ENCODE measurements at places on chromosomes 7 and 10. TPM values are rescaled to one million over a fixed set of nuclear protein-coding genes. Genes with fewer than 3 reads are reported as not detected.

GRCh38 chr7:20793694-20794394 lies 7.2 kb upstream of the SP8 start:
- peaks cover 90% of the 10 kb centered on the region for H3K27me3 ChIP-seq
- H3K4me3 ChIP-seq: no peak overlapping the region
- no peak overlapping the region for H3K27ac ChIP-seq
- H3K36me3 ChIP-seq: no peaks in the 10 kb centered on the region

DNA sequence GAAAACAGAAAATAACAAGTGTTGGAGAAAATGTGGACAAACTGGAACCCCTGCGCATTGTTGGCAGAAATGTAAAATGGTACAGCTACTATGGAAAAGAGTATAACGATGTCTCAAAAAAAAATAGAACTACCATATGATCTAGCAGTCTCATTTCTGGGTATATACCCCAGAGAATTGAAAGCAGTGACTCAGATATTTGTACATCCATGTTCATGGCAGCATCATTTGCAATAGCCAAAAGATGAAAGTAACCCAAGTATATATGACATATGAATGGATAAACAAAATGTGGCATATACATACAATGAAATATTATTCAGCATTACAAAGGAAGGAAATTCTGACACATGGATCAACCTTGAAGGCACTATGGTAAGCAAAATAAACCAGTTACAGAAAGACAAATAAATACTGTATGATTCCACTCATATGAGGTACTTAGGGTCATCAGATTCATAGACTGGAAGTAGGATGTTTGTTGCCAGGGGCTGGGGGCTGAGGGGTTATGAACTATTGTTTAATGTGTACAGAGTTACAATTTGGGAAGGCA lies 4.9 kb downstream of the NRCAM start:
- peaks cover 18% of the 10 kb centered on the region for H3K4me1 ChIP-seq
- H3K4me3 ChIP-seq: no peak overlapping the region
- H3K27ac ChIP-seq: no peak overlapping the region
- peaks cover 7% of the 10 kb centered on the region for H3K27me3 ChIP-seq
- DNase-seq: no peak

DNA sequence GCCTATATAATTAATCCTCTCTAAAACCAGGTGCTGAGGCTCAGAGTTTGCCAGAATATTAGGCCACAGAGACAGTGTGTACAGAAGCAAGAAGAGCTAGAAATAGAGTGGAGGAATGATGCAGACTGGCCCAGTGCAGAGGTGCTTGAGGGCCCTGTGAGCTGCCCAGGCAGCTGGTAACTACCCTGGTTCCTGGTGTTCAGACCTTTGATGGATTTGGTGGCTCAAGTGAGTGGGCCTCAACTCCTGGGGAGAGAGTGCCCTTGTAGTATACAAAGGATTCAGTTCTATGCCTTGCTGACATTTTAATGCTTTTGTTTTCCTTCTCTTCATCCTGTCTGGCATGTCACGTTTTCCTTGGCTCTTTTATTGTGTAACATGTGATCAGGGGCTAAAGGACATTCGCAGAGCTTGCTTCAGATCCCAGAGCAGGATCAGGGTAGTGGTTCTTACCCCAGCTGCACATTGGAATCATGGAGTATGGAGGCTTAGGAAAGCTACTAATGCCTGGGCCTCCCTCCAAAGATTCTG lies 20.0 kb downstream of the LRRC4 start:
- H3K36me3 ChIP-seq: no peaks in the 10 kb centered on the region
- no peak for DNase-seq
- peaks cover 19% of the 10 kb centered on the region for H3K4me1 ChIP-seq
- H3K4me3 ChIP-seq: no peak overlapping the region

GRCh38 chr7:112938863-112939573 lies 147.6 kb downstream of the GPR85 start:
- peaks cover 4% of the 10 kb centered on the region for H3K36me3 ChIP-seq
- peak overlapping the region; percentile 85 for H3K4me3 ChIP-seq
- H3K27ac ChIP-seq: peak overlapping the region; percentile 98
- H3K27me3 ChIP-seq: peaks cover 3% of the 10 kb centered on the region

DNA sequence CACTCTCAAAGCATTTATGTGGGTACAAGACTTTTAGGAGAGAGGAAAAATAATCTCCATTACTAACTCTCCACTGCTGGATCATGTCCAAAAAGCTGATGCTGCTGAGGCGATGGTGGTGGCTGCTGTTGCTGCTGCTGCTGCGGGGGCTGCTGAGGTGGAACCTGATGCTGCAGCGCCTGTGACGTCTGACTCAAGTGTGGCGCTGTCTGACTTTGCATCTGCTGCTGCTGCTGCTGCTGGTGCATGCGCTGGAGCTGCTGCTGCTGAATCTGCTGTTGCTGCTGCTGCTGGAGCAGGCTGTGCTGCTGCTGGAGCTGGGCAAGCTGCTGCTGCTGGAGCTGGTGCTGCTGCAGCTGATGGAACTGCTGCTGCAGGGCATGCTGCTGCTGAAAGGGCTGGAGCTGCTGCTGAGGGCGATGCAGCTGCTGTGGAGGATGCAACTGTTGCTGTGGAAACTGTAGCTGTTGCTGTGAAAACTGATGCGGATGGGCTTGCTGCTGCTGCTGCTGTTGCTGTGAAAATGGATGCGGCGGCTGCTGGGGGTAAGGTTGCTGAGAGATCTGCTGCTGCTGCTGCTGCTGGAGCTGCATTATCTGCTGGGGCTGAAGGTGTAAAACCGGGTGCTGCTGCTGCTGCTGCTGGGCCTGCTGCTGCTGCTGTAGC lies 34.5 kb downstream of the PAXIP1 start:
- peaks cover 26% of the 10 kb centered on the region for H3K36me3 ChIP-seq
- no peak overlapping the region for H3K27ac ChIP-seq
- H3K27me3 ChIP-seq: no peaks in the 10 kb centered on the region
- DNase-seq: no peak
- no peak overlapping the region for H3K4me3 ChIP-seq

- H3K4me1 ChIP-seq: no peaks in the 10 kb centered on the region
- no peak overlapping the region for H3K4me3 ChIP-seq
- no peaks in the 10 kb centered on the region for H3K36me3 ChIP-seq
- no peak for DNase-seq
Observed at GRCh38 chr7:22864301-22864700, 41.7 kb upstream of the TOMM7 start.

- H3K27me3 ChIP-seq: peaks cover 3% of the 10 kb centered on the region
- no peak overlapping the region for H3K27ac ChIP-seq
- DNase-seq: no peak
- no peaks in the 10 kb centered on the region for H3K36me3 ChIP-seq
Observed at GRCh38 chr7:25765110-25765655, 386.8 kb upstream of the NFE2L3 start.

- peak; percentile 22 for DNase-seq
- H3K27me3 ChIP-seq: peaks cover 42% of the 10 kb centered on the region
- H3K4me1 ChIP-seq: peaks cover 21% of the 10 kb centered on the region
- H3K36me3 ChIP-seq: peaks cover 3% of the 10 kb centered on the region
Observed at GRCh38 chr7:70694971-70695794, 436.8 kb upstream of the GALNT17 start.

GRCh38 chr10:35752469-35753461 lies 110.7 kb upstream of the FZD8 start:
- H3K4me1 ChIP-seq: peaks cover 17% of the 10 kb centered on the region
- H3K27me3 ChIP-seq: peaks cover 1% of the 10 kb centered on the region
- no peaks in the 10 kb centered on the region for H3K36me3 ChIP-seq
- DNase-seq: no peak
- no peak overlapping the region for H3K4me3 ChIP-seq
- H3K27ac ChIP-seq: no peak overlapping the region

GRCh38 chr10:96708456-96708855 lies 11.9 kb downstream of the PIK3AP1 start:
- no peaks in the 10 kb centered on the region for H3K27me3 ChIP-seq
- H3K4me3 ChIP-seq: no peak overlapping the region
- H3K4me1 ChIP-seq: no peaks in the 10 kb centered on the region
- H3K27ac ChIP-seq: no peak overlapping the region

- no peaks in the 10 kb centered on the region for H3K4me1 ChIP-seq
- H3K4me3 ChIP-seq: no peak overlapping the region
- no peak overlapping the region for H3K27ac ChIP-seq
- no peaks in the 10 kb centered on the region for H3K36me3 ChIP-seq
- DNase-seq: no peak
Observed at GRCh38 chr7:32470871-32471270, 19.3 kb downstream of the LSM5 start.

- no peak for DNase-seq
- H3K36me3 ChIP-seq: peaks cover 26% of the 10 kb centered on the region
- H3K27ac ChIP-seq: no peak overlapping the region
- H3K27me3 ChIP-seq: no peaks in the 10 kb centered on the region
- no peak overlapping the region for H3K4me3 ChIP-seq
Observed at GRCh38 chr10:11863353-11864109, 40.4 kb downstream of the PROSER2 start.

DNA sequence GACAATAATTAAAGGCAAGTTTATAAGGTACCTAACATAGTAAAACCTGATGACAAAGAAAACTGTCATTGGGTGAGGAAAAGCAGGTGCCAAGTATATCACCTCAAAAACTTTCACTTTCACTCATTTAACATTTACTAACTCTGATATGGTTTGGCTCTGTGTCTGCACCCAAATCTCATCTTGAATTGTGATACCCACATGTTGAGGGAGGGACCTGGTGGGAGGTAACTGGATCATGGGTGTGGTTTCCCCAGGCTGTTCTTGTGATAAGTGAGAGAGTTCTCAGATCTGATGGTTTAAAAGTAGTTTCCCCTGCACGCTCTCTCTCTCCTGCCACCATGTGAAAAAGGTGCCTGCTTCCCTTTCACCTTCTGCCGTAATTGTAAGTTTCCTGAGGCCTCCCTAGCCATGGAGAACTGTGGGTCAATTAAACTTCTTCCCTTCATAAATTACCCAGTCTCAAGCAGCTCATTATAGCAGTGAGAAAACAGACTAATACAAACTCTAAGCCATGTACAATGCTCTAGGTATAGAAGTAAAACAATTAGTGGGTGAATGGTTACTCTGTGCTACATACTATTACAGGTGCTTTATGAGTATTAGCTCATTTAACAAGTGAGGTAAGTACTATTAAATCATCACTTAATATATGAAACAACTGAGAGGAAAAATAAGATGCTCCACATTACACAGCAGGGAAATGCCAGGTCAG lies 199.0 kb downstream of the CHCHD3 start:
- no peaks in the 10 kb centered on the region for H3K27me3 ChIP-seq
- peaks cover 2% of the 10 kb centered on the region for H3K4me1 ChIP-seq
- peaks cover 4% of the 10 kb centered on the region for H3K36me3 ChIP-seq
- no peak overlapping the region for H3K4me3 ChIP-seq
- DNase-seq: no peak

GRCh38 chr10:3104251-3104918 lies 37.0 kb downstream of the PFKP start:
- H3K27ac ChIP-seq: no peak overlapping the region
- no peaks in the 10 kb centered on the region for H3K4me1 ChIP-seq
- no peaks in the 10 kb centered on the region for H3K27me3 ChIP-seq
- DNase-seq: no peak
- H3K4me3 ChIP-seq: no peak overlapping the region
- no peaks in the 10 kb centered on the region for H3K36me3 ChIP-seq

- H3K36me3 ChIP-seq: peaks cover 25% of the 10 kb centered on the region
- DNase-seq: no peak
- H3K4me3 ChIP-seq: no peak overlapping the region
- peaks cover 13% of the 10 kb centered on the region for H3K4me1 ChIP-seq
Observed at GRCh38 chr7:104843198-104843597, 170.8 kb upstream of the KMT2E start.

GRCh38 chr10:123704812-123705211 lies 38.7 kb downstream of the GPR26 start:
- H3K27me3 ChIP-seq: peaks cover 22% of the 10 kb centered on the region
- H3K4me1 ChIP-seq: peaks cover 11% of the 10 kb centered on the region
- H3K36me3 ChIP-seq: no peaks in the 10 kb centered on the region
- H3K27ac ChIP-seq: no peak overlapping the region
- DNase-seq: no peak

DNA sequence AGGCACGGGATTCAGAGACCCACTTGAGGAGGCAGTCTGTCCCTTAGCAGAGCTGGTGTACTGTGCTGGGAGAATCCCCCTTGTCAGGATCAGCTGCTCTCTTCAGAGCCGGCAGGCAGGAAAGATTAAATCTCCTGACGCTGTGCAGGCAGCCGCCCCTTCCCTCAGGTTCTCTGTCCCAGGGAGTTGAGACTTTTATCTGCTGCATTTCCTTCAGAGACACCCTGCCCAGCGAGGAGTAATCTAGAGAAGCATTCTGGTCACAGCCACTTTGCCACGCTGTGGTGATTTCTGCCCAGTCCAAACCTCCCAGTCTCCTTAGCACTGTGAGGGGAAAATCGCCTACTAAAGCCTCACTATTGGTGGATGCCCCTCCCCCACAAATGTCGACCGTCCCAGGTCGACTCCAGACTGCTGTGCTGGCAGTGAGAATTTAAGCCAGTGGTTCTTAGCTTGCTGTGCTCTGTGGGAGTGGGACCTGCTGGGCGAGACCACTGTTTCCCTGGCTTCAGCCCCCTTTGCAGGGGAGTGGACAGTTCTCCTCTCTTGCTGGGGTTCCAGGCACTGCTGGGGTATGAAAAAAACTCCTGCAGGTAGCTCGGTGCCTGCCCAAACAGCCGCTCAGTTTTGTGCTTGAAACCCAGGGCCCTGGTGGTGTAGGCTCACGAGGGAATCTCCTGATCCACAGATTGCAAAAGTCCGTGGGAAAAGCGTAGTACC lies 265.4 kb downstream of the ZWINT start:
- no peaks in the 10 kb centered on the region for H3K27me3 ChIP-seq
- no peak for DNase-seq
- H3K4me1 ChIP-seq: no peaks in the 10 kb centered on the region
- no peaks in the 10 kb centered on the region for H3K36me3 ChIP-seq
- no peak overlapping the region for H3K27ac ChIP-seq
- peak overlapping the region; percentile 20 for H3K4me3 ChIP-seq

- H3K4me3 ChIP-seq: no peak overlapping the region
- H3K27ac ChIP-seq: no peak overlapping the region
- no peaks in the 10 kb centered on the region for H3K4me1 ChIP-seq
- no peaks in the 10 kb centered on the region for H3K27me3 ChIP-seq
- peaks cover 2% of the 10 kb centered on the region for H3K36me3 ChIP-seq
Observed at GRCh38 chr7:115410972-115411686, 489.2 kb downstream of the MDFIC start.

DNA sequence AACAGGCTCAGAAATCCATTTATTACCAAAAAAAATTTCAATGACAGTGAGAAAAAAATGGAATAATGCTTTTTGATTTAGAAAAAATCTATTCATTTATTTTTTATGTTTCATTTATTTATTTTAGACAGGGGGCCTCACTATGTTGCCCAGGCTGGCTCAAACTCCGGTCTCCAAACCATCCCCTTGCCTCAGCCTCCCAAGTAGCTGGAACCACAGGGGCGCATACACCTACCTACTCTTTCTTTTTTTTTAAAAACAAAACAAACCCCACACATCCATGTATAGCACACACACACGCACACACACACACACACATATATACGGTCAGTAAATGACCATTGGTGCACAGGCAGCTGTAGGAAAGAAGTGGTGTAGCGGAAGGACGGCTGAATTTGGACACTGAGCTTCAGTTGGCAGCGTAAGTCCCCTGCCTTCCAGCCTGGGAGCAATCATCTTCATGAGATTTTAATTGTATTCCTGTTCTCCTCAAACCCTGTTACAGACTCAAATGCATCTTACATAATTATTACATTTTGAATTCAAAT lies 28.8 kb downstream of the ARL4A start:
- peaks cover 13% of the 10 kb centered on the region for H3K4me1 ChIP-seq
- H3K27me3 ChIP-seq: no peaks in the 10 kb centered on the region
- peak overlapping the region; percentile 95 for H3K27ac ChIP-seq
- no peak overlapping the region for H3K4me3 ChIP-seq

Gene KAZALD1
- 1.3 TPM for total RNA-seq

Gene HOXA5
- total RNA-seq: 12.6 TPM

Gene MACROH2A2
- total RNA-seq: 143 TPM

Gene SPDYE16
- total RNA-seq: 0.31 TPM

Gene FKBP14
- total RNA-seq: 25.6 TPM

Gene ATOH7
- 0.65 TPM for total RNA-seq

Gene SPDYE9
- total RNA-seq: not detected

Gene CAV2
- total RNA-seq: 9.4 TPM

Gene MXI1
- 27.6 TPM for total RNA-seq

Gene TLX1
- not detected for total RNA-seq

Gene NEUROG3
- total RNA-seq: 7.3 TPM
